CD4-positive, alpha-beta T cell treated with Interleukin-4 for 1 hour (primary cell): ENCODE measurements at places on chromosomes 16 and 17.

DNA sequence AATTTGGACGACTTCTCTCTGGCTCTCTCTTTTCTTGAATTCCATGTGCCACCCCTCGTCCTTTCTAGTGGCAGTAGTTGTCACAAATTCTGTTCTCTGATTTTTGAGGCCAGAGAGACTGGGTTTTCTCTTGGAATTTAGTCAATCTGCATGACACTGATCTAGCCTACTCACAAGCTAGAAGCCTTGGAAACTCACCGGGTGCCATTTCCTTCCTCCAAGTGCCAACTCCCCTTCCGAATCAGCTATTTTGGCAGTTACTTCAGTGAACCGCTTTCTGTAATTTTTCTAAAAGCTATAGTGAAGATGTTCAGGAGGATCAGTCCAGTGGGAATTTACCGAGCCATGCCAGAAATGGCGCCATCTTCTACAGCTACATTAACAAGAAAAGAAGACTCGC, 228.9 kb downstream of the PMP22 start:
- no peak for DNase-seq

DNA sequence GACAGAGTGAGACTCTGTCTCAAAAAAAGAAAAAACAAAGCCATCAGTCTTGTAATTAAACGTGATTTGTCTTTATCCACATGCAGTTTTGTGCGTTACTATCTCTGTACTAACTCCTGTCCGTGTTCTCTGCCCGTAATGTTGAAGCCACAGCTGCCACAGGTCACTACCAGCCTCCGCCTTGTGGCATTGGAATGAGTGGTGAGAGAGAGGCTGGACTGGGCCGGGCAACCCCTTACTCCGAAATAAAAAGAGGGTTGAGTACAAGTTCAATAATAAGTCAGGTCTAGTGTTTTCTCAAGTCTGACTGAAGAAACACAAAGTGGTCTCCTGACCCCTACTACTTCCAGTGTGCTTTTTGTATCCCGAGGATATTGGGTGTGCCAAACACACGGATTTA, 5.4 kb downstream of the DNAJA3 start:
- no peak for DNase-seq

GRCh38 chr17:19558946-19559345, 25.3 kb downstream of the SLC47A1 start:
- DNase-seq: no peak

GRCh38 chr16:78034530-78034929, 12.2 kb downstream of the CLEC3A start:
- DNase-seq: no peak

- DNase-seq: no peak
These were observed 23.3 kb downstream of the SHISA6 start for GRCh38 chr17:11264183-11264871.

DNA sequence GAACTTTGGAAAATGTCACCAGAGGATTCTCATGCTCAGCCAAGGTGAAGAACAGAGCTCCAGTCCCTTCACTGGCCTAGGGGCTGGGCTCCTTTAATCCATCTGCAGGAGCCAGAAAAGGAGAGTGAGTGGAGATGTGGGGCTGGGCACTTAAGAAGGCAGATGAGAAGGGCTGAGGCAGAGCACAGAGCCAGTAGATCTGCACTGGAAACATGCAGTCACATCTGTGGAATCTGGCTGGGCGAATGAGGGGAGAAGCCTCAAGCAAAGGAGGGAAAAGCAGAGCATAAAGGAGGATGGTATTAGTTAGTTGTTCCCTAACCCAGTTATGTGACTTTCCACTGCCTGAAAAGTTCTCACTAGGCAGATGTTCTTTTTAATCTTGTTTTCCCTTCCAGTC, 50.4 kb upstream of the BCAR1 start:
- no peak for DNase-seq

DNA sequence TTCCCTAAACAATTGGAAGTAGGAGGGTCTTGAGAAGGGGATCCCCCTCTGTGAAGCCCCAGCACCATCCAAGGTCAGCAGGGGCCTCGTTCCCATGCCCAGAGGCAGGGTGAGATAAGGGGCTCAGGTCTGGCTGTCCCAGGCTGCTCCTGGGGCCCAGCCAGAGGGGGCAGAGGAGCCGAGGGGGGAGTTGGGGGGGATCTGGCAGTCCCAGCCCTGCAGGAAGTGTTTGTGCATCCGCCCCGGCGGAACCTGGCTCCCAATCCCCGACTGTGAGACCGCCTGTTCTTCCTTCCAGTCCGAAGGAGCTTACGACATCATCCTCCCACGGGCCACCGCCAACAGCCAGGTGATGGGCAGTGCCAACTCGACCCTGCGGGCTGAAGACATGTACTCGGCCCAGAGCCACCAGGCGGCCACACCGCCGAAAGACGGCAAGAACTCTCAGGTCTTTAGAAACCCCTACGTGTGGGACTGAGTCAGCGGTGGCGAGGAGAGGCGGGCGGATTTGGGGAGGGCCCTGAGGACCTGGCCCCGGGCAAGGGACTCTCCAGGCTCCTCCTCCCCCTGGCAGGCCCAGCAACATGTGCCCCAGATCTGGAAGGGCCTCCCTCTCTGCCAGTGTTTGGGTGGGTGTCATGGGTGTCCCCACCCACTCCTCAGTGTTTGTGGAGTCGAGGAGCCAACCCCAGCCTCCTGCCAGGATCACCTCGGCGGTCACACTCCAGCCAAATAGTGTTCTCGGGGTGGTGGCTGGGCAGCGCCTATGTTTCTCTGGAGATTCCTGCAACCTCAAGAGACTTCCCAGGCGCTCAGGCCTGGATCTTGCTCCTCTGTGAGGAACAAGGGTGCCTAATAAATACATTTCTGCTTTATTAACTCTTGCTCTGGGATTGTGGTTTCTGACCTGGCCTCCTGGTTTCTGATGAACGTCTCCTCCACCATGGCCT, 14.9 kb downstream of the GPRC5C start:
- no peak for DNase-seq

GRCh38 chr16:65476448-65476955, 354.6 kb upstream of the CDH11 start:
- DNase-seq: no peak

- DNase-seq: peak; percentile 54
These were observed 2.2 kb upstream of the UQCRC2 start for GRCh38 chr16:21950782-21951521.

DNA sequence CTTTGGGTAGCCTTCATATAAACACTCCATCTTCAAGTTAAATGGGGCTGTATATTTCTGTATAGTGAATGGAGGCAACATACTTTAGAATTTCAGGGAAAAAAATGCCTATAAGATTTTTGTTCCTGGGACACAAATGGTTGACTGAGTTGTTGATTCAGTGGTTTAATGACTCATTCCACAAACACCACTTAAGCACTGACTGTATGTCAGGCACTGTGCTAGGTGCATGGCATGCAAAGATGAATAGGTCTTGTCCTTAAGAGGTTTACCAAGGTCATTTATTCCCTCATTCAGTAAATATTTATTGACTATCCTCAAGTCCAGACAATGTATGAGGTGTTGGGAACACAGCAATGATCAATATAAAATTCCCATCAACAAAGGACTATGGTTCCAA, 417.1 kb downstream of the CA10 start:
- no peak for DNase-seq

DNA sequence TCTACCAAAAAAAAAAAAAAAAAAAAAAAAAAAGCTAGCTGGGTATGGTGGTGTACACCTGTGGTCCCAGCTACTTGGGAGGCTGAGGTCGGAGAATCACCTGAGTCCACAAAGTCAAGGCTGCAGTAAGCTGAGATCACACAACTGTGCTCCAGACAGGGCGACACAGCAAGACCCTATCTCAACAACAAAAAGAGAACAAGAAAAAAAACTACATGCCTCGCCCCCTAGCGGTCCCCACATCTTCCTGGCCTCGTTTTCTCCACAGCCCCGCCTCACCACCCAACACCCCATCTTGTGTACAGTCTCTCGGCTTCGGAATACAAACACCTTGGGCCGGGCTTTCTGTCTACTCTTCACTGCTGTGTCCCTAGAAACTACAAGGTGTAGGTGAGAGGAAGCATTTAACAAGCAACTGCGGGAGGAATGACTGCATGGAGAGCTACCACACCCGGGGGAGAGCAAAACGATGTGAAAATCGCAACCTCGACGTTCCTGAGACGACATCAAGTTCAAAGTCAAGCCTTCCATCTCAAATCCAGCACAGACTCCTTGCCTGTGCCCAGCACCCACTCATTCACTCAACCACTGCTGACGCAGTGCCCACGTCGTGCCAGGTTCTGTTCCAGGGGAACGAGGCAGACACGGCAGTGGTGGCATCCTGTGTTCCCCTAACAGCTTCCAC, 9.0 kb downstream of the NTAN1 start:
- no peak for DNase-seq

DNA sequence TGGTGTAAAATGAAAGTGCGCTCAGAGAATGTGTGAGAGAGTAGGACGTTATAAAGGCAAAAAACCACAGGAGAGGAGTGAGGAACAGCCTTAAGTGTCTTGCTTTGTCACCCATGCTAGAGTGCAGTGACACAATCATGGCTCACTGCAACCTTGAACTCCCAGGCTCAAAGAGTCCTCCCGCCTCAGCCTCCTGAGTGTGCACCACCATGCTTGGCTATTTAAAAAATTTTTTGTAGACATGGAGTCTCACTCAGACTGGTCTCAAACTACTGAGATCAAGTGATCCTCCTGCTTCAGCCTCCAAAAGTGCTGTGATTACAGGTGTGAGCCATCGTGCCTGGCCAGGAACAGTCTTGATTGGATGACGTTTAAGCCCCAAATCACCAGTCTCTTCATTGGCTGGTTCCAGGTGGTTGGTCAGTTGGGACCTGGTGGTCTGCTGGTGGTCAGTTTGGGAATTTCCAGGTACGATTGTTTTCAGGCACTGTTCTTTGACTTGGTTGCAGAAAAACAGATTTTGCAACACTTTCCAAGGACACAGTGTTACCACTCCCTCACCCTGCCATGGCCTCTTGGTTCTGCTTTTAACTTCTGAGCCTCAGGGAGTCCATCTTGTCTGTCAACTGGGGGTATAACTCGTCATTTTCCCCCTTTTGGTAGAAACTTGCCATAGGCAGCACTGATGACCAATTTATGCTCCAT, 21.2 kb downstream of the DHODH start:
- DNase-seq: no peak

DNA sequence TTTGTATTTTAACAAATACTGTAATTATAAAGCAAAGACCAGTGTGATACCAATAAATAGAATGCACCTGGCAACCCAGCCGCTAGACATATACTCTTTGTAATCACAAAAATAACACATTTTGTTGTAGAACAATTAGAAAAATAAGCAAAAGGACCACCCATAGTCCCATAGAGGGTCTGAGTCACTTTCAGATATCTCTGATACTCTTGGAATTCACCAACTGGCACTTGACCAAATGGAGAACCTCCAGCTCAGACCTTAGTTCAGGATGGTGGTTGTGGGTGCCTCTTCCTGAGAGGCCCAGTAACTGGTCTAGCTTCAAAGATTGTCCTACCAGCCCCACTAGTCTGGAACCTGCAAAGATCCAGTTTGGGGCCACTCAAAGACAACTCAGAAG, 789 bp upstream of the TERF2 start:
- DNase-seq: no peak

DNA sequence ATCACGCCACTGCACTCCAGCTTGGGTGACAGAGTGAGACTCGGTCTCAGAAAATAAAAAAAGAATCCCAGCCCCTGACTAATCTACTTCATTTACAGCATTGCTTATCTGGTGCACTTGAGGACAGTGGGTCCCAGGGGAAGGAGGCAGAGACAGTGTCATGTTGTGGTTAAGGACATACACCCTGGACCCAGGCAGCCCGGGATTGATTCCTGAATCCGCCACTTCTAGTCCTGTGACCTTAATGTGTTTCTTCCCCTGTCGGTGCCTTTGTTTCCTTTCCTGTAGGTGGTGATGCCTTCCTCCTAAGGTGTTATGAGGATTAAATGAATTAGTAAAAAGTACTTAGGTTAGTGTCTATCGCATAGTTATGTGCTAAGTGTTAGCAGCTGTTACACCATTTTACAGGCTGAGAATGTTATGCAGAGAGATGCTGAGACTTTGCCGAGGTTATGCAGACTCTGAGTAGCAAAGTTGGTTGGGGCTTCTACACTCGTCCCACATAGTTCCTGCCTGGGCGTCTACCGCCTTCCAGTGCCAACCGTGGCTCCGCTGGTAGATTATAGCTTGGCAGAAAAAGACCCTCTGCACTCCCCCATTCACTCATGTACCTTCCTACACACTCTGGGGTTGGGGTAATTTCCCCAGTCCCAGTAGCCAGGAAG, 74.8 kb downstream of the RAB11FIP4 start:
- DNase-seq: no peak

DNA sequence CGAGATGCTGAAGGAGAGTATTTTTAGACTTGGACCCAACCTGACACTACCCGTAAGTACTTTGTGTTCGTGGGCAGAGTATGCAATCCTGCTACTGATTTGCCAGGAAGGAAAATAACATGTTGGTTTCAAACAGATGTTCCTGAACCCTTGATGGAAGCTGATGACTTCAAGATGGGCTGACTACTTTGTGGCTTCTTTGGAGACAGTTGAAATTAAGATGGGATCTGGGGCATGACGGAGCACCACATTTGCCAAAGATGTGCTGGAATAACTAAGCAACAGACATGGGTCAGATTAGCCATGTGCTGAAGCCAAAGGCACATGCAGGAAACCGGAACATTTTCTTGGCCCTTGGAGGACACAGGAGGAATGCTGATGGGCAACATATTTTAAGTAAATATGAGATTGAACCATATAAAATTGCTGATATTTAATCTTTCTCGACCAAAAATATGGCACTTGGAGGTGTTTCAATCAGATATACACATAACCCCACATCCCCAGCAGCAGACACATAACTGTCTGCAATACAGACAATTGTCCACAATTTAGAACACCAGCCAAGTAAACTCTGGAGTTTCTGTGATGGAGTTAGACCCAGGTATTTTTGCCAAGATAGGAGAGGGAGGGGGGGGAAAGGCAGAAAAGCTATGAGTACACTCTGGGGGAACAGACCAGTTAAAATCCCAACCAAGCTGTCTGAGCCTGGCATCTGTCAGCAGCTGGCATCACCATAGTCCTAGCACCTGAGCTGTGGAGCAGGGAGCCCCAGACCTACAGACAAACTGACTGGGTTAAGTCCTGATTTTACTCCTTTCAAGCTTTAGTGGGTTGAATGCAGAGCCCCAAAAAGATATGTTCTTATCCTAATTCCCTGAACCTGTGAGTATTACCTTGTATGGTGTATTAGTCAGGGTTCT, 329.4 kb upstream of the CDH5 start:
- DNase-seq: no peak

DNA sequence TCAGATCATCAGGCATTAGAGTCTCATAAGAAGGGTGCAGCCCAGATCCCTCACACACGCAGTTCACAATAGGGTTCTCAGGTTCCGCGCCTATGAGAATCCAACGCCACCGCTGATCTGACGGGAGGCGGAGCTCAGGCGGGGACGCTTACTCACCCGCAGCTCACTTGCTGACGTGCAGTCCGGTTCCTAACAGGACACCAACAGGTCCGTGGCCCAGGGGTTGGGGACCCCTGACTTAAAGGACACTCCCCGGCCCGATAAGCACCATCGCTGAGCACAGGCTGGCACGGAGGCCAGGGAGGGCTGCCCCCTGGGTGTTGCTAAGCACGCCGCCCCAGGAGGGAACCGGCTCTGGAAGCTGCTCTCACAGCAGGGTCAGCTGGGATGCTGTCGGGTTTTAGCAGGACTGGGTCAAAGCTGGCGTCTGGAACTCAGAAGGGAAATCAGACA, 30.1 kb upstream of the BAHCC1 start:
- DNase-seq: no peak
